RCC 7860 (cell line): ENCODE measurements at places on chromosomes 12 and 14.
A peak's percentile ranks its signal among the peaks of the same experiment; 100 is the strongest.

- no peak for DNase-seq
These were observed 57.2 kb downstream of the RIC8B start for GRCh38 chr12:106831699-106832098.

- DNase-seq: peak; percentile 21
These were observed 113.4 kb upstream of the PELI2 start for GRCh38 chr14:56004786-56005185.

DNA sequence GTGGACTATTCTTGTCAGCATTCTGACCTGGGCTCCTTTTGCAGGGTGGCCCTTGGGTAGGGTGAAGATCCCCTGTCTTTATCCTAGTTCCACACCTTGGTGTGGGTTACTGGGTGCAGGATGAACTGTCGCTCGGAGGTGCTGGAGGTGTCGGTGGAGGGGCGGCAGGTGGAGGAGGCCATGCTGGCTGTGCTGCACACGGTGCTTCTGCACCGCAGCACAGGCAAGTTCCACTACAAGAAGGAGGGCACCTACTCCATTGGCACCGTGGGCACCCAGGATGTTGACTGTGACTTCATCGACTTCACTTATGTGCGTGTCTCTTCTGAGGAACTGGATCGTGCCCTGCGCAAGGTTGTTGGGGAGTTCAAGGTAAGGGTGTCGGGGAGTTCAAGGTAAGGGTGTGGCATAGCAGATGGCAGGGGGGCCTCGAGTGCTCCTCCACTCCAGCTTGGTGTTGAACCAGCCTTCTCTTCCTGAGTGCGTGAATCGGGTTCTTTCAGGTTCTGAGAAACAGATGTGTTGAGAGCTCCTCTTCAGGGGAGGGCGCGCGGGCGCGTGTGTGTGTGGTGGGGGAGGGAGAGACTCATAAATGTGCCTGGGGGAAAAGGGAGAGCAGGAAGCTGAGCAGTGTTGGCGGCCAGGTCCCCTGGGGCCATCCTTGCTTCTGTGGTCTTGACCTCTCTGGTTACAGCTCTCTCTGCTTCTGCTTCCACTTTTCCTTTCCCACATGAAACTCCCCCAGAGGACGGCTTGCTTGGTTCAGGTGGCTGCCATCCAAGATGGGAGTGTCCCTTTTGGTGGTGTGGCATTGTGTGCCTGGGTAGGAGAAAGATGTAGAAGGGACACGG is 4.0 kb downstream of the ATG101 start:
- no peak for DNase-seq

DNA sequence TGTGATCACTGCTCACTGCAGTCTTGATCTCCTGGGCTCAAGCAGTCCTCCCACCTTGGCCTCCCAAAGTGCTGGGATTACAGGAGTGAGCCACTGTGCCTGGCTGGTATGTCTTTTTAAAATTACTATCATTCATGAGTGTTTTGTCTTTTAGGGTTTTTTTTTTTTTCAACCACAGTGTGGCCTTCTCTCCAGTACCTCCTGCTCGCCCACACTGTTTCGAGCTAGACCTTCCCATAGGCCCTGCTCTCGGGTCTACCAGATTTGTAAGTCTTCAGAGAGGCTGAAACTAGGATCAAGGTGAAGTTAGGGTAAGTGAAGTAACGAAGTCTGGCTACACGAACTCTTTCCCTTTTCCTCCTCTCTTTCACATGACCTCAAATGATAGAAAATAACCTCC is 1.5 kb downstream of the BIN2 start:
- no peak for DNase-seq

GRCh38 chr14:52043690-52044089 is 25.2 kb downstream of the NID2 start:
- peak; percentile 5 for DNase-seq

DNA sequence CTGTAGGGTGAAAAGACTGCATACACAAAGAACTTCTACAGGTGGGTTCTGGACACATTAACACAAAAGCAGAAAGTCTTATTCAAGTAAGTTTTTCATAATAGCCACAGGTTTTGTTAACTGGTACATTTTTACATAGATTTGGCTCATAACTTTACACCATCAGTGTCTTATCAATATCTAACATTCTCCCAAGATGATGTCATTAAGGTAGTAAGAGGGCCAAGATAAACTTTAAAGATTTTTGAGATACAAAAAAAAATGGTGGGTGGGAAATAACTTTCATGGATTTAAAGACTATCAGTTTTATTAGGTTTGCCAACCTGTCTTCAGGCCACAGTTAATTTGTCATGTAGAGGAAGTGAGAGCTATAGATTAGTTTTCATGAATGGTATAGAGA is 1.7 kb downstream of the SUPT16H start:
- no peak for DNase-seq

DNA sequence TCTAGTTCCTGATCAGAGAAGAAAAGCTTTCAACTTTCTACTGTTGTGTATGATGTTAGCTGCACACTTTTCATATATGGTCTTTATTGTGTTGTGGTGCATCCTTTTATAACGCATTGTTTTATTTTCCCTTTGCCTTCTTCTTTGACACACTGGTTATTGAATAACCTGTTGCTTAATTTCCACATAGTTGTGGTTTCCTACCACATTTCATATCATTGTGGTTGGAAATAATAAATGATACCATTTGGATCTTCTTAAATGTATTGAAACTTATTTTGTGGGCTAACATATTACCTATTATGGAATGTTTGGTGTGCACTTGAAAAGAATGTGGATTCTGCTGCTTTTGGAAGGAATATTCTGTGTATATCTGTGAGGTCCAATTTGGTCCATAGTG is 64.9 kb downstream of the GPHN start:
- DNase-seq: no peak

GRCh38 chr12:120668868-120669840 is 17.8 kb upstream of the MLEC start:
- DNase-seq: no peak

- peak; percentile 75 for DNase-seq
These were observed 354.0 kb upstream of the KITLG start for GRCh38 chr12:88934163-88934747.

- DNase-seq: peak; percentile 41
These were observed 159.6 kb downstream of the CEP128 start for GRCh38 chr14:80781972-80782367.

DNA sequence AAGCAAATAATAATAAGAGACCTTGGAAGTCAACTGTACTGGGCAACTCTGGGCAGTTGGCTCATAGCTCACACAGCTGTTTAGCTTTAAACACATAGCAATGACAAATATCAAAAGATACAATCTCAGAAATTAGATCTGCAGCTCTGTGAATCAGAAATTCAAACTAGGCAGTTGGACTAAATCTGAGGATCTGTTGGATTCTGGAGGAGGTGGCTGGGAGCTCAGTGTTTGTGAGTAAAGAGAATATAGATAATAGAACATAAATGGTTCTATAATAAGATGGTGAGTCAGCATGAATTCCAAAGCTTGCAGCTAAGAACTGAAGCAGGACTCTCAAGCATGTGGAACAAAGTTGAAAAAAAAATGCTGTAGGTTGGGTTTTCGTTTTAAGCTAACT is 1949.4 kb upstream of the SEL1L start:
- no peak for DNase-seq

GRCh38 chr14:38578278-38578681 is 322.4 kb upstream of the CLEC14A start:
- no peak for DNase-seq

DNA sequence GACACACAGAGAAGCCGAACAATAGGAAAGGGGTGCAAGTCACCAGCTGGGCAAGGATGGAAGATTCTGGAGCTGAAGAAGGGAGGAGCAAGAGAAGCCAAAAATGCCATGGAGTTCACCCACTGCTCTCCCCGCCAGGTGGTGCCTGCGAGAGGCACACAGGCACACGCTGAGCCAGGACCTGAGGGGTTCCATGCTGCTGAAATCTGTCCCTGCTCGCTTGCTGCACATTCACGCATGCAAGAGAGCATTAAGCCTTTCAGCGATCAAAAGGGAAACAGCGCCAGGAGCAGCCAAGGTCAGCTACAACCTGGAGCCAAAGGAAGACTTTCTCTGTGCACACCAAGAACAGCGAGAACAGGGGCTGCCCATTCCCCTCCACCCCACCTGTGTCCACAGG is 104.1 kb downstream of the ANO2 start:
- DNase-seq: no peak

GRCh38 chr14:99872786-99873440 is 79.7 kb downstream of the EML1 start:
- no peak for DNase-seq

- DNase-seq: no peak
These were observed 239.1 kb downstream of the VRK1 start for GRCh38 chr14:97036086-97036852.

DNA sequence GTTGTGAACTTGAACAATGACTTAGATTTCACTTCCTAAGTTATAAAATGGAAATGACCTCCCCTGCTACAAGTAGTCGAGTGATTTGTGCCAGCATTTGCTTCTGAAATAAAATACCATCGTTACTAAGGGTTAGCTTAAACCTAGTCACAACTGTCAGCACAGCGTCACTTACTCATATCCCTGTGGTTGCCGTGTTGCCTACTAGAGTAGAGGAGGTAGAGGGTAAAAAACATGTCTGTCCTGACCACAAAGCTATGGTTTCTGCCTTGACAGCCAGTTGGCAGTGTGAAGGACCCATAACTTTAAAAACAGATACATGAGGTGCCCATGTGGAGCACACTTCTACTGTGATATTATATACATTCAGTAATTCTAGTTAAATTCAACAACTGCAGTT is 234.2 kb upstream of the RGS6 start:
- DNase-seq: no peak

DNA sequence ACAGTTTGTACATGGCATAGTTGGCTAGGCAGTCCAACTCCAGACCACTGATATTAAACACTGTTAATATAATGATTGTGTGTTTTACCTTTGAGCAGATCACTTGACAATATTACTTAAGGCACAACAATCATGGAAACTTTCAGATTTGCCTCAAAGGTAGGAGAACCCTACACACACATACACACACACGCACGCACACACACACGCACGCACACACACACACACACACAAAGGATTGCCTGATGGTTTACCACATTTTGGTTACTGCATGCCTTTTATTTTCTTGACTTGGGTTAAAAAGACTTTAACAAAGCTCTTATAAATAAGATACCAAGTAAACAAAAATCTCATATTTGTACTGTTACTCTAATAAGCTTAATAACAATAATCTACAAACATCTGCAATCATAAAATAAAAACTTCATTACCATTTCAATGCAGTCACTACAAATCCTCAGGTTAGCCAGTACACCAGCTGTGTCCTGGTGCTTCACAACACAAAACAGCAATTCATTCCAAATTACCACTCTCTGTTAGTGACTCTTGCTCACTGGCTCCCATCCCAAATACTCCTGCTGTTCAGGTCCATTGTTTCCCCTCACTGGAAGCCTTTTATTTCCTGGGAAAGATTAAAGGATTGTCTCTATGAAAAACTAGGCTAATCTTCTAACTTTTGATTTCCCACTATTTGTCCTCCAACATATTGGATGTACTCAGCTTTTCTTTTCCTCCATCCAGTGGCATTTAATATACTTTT is 175.2 kb upstream of the ATP2B1 start:
- DNase-seq: no peak

- DNase-seq: no peak
These were observed 25.1 kb downstream of the TESPA1 start for GRCh38 chr12:54959291-54960018.

- no peak for DNase-seq
These were observed 158.3 kb downstream of the KIF26A start for GRCh38 chr14:104296388-104297312.

- DNase-seq: peak; percentile 48
These were observed 559 bp upstream of the CKAP4 start for GRCh38 chr12:106248312-106248845.

DNA sequence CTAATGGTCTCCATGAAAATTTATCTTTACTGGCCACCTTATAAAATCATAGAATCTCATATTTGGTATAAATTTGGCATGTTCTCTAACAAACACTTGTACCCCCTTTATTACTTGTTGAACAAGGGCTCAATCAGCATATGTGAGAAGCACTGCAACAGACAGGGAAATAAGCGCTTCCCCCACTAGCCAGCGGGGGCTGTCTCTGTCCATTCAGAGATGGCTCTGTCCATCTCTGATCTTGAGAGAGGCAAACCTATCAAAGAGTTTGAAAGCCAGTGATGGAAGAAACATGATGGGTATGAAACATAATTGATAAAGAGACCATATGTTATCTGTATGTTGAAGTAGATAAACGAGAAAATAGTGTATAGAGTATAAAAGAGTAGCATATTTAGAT is 326.8 kb downstream of the PDZRN4 start:
- no peak for DNase-seq

- peak; percentile 86 for DNase-seq
These were observed 19.3 kb downstream of the NFKBIA start for GRCh38 chr14:35385042-35385839.

DNA sequence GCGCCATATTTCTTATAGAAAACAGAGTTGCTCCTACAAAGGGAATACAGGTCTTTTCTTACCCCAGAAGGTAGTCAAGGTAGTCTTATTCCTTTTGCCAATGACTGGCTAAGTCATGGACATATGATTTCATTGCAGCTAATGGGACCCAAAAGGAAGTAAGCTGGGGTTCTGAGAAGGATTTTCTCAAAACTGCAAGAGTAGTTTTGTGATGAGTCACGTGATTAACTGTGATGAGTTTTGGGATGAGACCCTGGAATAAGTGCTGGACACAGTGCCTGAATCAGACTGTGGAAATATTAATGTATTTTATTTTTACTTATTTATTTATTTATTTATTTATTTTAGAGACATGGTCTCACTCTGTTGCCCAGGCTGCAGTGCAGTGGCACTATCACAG is 13.4 kb upstream of the NIN start:
- no peak for DNase-seq

DNA sequence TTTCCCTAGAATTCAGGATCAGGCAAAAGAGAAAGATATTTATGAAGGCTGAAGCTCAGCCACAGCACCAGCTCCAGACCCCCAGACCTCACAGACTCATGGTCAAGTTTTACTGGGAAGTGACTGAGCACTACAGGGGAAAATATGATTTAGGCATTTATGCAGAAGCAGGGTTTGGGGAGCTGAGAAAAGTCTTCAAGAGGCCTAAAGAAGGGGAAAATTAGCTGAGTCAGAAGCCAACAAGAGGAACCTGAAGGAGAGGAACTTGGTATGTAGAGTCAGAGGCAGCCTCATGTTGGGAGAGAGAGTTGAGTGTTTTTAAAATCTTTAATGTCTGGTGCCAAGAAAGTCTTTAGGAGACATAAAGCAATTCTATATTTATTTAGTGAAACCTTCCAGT is 63.0 kb downstream of the FOS start:
- no peak for DNase-seq

DNA sequence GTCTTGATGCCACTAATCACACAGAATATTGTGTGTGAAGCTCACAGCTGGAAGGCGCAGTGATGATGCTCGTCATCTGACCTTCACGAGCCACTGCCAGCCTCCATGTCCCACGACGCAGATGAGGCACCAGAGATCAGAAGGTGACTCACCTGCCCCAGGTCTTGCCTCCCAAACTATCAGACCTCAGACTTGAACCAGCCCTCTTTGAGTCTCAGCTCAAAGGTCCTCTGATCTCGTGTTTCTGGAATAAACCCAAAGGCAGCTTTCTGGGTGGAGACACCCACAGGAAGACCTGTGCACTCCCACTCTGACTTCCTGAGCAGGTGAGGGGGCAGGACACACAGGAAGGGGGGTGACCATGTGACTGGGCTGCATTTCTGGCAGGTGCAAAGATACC is 19.6 kb upstream of the CHGA start:
- DNase-seq: no peak

- DNase-seq: no peak
These were observed 72.5 kb downstream of the ACSS3 start for GRCh38 chr12:81150382-81150781.
